ENCODE measurements at places on chromosomes 2 and 18.

DNA sequence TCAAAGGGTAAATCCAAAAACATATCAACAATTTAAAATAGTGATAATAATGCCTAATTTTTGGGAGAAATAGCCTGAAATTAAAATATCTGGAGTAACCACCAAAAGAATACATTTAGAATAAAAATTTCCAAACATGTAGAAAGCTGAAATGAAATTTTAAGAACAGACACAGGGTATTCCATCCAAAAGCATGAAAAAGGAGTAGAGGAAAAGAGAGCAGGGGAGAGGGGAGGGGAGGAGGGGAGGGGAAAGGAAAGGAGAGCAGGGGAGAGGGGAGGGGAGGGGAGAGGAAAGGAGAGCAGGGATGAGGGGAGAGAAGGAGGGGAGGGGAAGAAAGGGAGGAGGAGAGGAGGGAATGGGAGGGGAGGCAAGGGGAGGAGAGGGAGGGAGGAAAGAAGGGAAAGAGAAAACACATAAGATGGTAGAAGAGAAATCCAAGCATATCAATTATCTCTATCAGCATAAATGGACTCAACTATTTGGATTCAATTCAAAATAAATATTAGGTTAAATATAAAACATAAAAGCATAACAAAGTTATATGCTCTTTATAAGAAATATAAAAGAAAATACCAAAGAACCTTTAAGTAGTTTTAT lies 141.1 kb downstream of the ZNF385B start:
- no peak for DNase-seq

- DNase-seq = no peak
Measured at GRCh38 chr2:174682578-174683391, 81.5 kb downstream of the CHRNA1 start.

GRCh38 chr2:145416640-145417039 lies 896.7 kb upstream of the ZEB2 start:
- no peak for DNase-seq

DNA sequence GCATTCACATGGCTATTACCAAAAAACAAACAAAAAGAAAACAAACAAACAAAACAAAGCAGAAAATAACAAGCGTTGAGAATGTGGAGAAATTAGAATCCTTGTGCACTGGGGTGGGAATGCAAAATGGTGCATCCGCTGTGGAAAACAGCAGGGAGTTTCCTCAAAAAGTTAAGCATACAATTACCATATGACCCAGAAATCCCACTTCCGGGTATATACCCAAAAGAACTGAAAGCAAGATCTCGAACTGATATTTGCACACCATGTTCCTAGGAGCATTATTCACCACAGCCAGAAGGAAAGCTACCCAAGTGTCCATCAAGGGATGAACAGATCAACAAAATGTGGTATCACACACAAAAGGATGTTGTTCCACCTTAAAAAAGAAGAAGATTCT lies 17.9 kb upstream of the TEX51 start:
- no peak for DNase-seq

GRCh38 chr18:38698088-38698487 lies 1132.5 kb upstream of the CELF4 start:
- no peak for DNase-seq

DNA sequence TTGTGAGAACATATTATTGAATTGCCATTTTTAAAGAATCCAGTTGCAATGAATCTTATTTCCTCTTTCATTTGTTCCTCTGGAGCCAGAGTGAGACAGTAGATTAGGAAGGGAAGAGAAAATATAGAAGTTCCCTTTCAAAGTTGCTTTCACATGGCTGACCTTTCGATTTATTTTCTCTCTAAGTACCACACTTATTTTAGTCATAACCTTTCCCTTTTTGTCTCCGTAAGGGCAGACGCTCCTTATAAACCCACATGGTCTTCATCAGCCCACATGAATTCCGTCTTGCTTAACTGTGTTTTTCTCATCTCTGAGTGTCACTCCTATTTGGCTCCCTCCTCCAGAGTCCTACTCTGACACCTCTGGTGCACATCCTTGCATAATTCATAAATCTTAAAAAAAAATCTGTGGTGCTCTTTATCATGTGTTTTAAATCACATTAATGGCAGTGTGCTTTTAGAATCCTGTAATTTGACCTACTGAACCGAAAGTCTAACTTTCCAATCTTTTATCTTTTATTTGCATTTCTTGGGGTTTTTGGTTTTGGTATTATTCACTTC lies 38.5 kb upstream of the ZNF396 start:
- DNase-seq = no peak

DNA sequence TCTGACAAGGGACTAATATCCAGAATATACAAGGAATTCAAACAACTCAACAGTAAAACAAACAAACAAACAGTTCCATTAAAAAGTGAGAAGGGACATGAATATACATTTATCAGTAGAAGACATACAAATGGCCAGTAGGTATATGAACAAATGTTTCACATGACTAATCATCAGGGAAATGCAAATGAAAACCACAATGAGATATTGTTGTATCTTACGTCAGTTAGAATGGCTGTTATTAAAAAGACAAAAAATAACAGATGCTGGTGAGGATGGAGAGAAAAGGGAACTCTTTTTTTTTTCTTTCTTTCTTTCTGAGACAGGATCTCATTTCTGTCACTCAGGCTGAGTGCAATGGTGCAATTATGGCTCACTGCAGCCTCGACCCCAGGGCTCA lies 175.5 kb downstream of the CAMKMT start:
- DNase-seq = no peak

- no peak for DNase-seq
Measured at GRCh38 chr2:18791172-18791797, 201.9 kb upstream of the NT5C1B start.

- no peak for DNase-seq
Measured at GRCh38 chr2:241064008-241064801, 37.9 kb downstream of the MTERF4 start.

DNA sequence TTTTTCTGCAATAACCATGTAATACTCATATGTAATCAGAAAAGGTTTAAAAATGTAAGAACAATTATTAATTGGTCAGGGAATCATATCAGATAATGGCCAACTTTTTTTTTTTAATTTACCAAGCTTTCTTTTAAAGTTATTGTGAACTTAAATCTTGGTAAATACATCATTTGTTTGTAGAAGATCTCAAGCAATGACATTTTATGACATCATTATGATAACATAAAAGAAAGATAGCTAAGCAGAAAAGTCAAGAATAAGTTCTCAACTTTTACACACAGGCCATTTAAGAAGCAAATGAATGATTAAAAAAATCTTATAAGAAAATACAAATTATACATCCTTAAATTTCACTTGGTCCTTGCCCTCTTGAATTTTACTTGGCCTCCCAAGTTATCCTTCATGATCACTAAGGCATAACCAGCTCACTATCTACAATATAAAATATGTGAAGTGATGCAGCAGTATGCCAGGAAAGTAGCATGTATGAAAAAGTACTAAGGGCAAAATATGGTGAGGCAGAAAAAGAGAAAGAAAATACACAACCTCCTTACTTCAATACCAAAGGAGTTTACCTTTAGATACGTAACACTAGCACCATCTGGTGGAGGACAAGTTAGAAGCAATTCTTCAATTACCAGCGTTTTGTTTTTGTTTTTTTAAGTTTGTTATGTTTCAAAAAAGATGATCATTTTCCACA lies 116.6 kb downstream of the SRBD1 start:
- no peak for DNase-seq

- DNase-seq = peak; percentile 13
Measured at GRCh38 chr2:176997074-176997791, 215.4 kb upstream of the HNRNPA3 start.

GRCh38 chr2:216159144-216159543 lies 50.0 kb downstream of the XRCC5 start:
- DNase-seq = no peak

GRCh38 chr2:130894326-130894942 lies 57.7 kb downstream of the ARHGEF4 start:
- no peak for DNase-seq

DNA sequence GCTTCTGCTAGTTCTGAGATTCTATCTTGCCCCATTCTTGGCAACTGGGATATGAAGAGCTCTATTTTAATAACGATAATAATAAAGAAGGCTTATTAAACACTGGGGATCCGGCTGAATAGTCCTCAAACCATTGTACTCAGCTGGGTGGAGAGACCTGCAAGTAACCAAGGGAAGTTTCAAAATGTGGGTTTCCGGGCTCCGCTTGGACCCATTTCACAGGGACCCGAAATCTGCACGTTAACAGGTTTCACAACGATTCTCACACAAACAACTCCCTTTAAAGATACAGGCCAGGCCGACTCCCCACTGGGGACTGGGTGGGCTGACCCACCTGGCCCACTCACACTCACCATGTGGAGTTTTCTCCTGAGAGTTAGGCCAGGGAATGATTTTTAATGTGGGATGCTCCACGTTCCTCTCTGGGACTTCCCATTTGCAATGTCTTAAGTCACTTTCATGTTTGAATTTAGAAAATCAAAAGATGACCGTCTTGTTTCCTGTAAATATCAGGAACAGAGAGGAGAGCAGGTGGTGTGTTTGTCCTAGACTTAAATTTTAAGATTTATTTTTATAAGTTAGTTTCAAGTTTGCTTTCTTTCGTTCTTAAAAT lies 96.3 kb downstream of the SH3RF3 start:
- DNase-seq = no peak

- peak; percentile 81 for DNase-seq
Measured at GRCh38 chr2:30664761-30665358, 142.4 kb downstream of the CAPN13 start.

Data from BJ (cell line).